Progenitor cell of endocrine pancreas (in vitro differentiated cells): ENCODE measurements at places on chromosomes 12 and 14.
A peak's percentile ranks its signal among the peaks of the same experiment; 100 is the strongest.

DNA sequence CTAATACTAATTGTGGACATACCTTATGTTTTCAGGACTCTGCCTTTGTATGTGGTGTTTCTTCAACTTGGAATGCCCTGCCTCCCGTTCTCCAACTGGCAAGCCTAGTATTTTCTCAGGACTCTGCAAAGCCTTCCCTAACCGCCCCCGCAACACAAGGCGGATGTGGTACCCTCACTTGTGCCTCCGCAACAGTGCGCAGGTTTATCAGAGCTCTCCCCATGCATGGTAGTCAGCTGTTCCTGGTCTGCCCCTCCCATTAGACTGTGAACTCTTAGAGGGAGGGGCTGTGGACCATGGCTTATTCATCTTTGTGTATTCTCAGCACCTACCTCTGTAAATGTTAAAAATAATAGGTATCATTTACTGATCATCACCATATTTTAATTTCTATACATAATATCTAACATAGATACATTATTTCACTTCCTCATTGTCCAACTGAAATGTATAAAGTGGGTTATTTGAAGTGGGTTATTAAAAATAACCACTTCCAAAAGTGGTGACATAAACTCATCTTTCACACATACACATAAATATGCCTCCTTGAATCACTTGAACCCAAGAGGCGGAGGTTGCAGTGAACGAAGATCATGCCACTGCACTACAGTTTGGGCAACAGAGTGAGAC lies 9.0 kb downstream of the LPAR5 start:
- no peak for DNase-seq

GRCh38 chr12:20865873-20866272 lies 55.4 kb downstream of the SLCO1B3 start:
- no peak for DNase-seq

DNA sequence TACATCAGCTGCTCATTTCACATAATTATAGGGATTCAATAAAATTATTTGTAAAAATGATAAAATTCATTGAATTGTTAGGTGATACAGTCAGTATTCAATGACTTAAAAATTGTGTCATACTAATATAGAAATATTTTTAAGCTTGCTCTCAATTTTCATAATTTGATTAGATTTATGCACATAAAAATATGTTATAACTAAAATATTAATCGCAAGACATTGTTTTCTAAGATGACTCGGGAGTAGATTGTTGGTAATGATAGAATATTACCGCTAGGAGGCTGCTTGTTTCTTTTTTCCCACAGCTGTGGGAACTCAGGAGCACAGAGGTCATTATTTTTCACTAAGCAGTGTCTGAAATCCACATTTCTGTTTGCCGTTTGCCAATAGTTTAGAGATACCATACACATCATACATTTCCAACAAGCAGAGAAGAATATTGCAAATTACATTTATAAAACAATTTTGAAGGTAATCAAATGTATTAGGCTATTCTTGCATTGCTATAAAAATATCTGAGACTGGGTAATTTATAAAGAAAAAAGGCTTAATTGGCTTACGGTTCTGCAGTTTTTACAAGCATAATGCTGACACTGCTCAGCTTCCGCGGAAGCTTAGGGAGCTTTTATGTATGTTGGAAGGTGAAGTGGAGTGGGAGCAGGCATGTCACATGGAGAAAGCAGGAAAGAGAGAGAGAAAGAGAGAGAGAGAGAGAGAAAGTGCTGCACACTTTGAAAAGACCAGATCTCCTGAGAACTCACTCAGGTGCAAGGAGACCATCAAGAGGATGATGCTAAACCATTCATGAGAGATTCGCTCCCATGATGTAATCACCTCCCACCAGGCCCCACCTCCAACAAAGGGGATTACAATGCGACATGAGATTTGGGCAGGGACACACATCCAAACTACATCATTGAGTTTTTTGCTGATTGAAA lies 9.2 kb downstream of the CD69 start:
- DNase-seq: no peak

GRCh38 chr12:26244503-26244902 lies 49.1 kb downstream of the SSPN start:
- DNase-seq: no peak

- DNase-seq: no peak
These were observed 16.7 kb downstream of the EPS8 start for GRCh38 chr12:15772405-15773018.

DNA sequence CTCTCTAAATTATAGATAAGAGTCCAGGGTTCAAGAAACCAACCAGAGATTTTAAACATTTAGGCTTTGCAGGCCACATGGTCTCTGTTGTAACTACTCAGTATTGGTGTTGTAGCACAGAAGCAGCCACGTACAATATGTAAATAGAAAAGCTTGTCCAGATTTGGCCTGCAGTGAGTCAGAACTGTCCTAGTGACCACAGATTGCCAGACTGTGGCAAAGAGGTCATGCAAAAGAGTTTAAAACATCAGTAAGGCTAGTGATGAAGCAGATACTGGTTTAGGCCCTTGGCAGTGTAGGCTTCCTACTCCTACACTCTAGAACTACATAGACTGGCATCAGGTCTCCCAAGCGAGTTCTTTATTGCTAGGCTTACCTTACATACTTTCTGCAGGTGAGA lies 117.6 kb upstream of the GARIN6 start:
- DNase-seq: no peak

DNA sequence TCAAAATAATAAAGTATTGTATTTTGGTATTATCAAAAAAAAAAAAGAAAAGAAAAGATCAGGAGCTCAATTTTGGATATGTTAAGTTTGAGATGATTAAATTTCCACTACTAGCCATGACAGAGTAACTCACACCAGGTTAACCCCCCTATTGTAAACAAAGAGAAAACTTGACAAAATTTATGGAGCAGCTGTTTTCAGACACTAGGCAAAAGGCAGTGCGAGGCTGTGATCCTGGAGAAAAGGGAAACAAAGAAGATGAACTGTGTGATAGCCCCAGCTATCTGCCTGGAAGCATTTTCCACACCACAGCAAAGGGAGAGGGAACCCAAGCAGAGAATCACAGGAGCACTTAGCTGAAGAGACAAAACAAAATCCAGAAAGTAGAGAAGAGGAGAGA lies 145.0 kb downstream of the KIF21A start:
- DNase-seq: no peak

DNA sequence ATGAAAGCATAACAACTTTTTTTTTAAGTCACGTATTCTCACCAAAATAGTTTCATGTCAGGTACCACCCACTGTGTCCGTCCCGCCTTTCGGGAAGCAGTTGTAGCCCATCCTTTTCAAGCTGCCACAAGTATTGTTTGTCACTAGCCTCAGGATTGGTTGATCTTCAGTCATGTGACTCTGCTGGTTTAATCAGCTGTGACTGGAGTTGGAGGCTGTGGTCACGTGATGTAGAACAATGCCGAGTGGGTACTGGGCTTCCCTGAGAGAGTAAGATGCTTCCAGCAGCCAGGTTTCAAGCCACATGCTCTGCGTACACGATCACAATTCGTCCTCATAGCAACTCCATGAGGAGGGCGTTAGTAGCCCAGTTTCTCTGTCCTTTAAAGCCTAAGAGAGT lies 83.0 kb upstream of the WSCD2 start:
- DNase-seq: no peak

GRCh38 chr12:4288296-4289131 lies 15.0 kb downstream of the CCND2 start:
- no peak for DNase-seq

- peak; percentile 83 for DNase-seq
These were observed 1.5 kb downstream of the KRT8 start for GRCh38 chr12:52903285-52903854.

DNA sequence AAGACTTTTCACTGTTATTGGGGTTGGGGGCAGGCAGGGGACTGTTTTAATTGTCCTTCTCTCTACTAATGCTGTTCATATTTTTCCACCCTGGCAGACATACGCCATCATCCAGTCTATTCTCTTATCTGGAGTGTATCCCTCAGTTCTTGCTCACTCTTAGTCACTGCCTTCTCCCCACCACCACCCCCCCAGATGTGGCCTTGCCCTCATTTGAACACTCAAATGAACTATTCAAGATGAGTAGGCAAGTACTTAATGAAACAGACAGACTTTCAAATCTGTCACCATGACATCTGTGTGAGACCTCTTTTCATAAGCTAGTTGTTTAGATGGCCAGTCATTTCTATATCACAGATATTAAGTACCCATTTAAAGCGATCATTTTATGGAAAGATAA lies 10.1 kb downstream of the NUDT4 start:
- no peak for DNase-seq

GRCh38 chr12:3269594-3269993 lies 192.4 kb downstream of the TSPAN9 start:
- DNase-seq: no peak

- no peak for DNase-seq
These were observed 454.9 kb downstream of the LRIG3 start for GRCh38 chr12:58465418-58465817.

- DNase-seq: no peak
These were observed 450 bp downstream of the DDN start for GRCh38 chr12:48998497-48999353.

- DNase-seq: no peak
These were observed 406 bp downstream of the TMEM263 start for GRCh38 chr12:106956048-106956578.

GRCh38 chr14:65356327-65356836 lies 56.1 kb upstream of the FUT8 start:
- no peak for DNase-seq

- peak; percentile 82 for DNase-seq
These were observed at the start of gene NACA for GRCh38 chr12:56724972-56725722. Gene NACA (minus strand): TSS chr12:56725299. CDS start chr12:56724521, 778 bp downstream.

DNA sequence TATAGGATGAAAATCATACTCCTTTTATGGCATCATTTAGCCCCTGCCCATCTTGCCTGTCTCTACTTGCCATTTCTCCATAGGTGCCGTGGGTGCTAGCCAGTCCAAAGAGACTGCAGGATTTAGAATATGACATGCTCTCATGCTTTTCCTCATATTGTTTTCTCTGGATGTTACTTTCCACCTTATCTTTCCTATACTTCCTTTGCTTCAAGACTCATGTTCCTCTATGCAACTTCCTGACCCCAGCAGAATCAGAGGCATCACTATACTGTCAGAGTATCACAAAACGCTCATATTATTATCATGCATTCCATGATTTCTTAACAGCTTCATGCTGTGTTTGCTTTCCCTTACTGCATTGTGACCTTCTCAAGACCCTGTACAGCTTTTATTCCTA lies 220.8 kb upstream of the ABCD2 start:
- no peak for DNase-seq

DNA sequence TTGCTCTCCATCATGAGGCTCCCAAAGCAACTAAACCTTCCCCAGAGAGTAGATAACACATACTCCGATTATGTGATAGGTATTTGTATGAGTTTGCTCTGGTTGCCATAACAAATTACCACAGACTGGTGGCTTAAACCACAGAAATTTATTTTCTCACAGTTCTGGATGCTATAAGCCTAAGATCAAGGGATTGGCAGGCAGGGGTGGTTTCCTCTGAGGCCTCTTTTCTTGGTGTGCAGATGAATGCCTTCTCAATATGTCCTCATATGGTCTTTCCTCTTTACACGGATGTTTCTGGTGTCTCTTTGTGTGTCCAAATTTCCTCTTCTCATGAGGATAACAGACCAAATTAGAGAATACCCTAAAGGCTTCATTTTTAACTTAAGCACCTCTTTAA lies 285.8 kb upstream of the GRIP1 start:
- no peak for DNase-seq

- DNase-seq: no peak
These were observed 5.9 kb downstream of the NXPH4 start for GRCh38 chr12:57222286-57223190.

- no peak for DNase-seq
These were observed 13.8 kb upstream of the KANSL2 start for GRCh38 chr12:48695859-48696258.

GRCh38 chr12:79945433-79945832 lies 10.5 kb upstream of the PPP1R12A start:
- no peak for DNase-seq

DNA sequence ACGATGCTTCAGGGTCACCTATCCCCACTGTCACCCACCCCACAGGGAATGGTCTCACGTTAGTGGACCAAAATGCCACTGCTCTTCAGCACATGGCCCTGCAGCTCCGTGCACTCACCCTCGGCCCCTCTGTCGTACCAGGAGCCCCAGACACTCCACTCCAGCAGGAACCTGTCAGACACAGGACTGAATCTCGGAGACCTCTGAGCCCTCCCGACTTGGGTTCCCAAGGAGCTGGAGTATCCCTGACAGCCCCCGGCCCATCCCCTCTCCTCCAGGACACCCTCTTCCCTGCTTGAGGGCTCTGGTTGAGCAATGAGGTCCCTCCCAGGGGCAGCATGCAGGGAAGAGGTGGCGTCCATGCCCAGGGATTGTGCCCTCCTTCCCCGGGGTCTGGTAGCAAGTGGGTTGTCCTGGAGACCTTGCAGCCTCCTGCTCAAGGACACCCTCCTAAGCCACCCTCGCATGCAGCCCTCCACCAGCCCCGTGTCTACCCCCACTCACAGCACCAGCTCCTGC lies 20.4 kb upstream of the LRTM2 start:
- no peak for DNase-seq

DNA sequence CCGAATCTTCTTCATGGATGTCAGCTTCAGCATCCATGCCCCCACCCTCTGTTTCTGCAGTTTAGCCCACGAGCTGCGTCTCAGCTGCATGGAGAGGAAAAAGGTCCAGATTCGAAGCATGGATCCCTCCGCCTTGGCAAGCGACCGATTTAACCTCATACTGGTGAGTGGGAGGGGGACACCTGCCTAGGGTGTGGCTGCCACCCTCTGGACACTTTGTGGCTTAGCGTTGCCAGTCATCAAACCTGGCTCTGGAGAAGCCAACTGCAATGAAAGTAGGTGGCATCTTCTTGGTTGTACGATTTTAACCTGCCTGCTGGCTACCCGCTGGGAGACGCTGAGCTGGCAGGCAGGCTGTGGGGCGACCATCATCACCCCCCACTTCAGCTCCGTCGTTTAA lies 16.7 kb downstream of the DCAF4 start:
- no peak for DNase-seq

DNA sequence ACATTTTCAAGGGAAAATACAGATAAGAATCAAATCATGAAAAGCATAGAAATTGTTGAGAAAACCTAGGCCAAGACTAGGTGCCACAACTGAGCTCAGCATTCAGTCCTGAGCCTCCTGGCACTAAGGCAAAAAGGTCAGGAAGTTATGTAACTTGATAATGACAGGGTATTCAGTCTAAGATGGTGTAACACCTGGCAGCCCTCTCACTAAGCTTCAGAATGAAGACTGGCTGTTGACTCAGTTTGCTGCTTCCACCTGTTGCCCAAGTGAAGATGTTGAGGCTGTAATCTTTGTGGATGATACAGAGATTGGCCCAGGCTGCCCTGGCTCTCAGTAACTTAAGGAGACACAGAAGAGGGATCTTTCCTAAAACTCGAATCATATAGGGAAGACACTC lies 19.6 kb downstream of the PROX2 start:
- no peak for DNase-seq

GRCh38 chr14:100033347-100034075 lies 31.7 kb upstream of the EVL start:
- no peak for DNase-seq
